ENCODE measurements at places on chromosomes 7 and 10.

GRCh38 chr10:129845111-129845753 lies 118.8 kb downstream of the EBF3 start:
- no peak for DNase-seq

GRCh38 chr10:95837783-95838182 lies 70.0 kb upstream of the CC2D2B start:
- DNase-seq: no peak

DNA sequence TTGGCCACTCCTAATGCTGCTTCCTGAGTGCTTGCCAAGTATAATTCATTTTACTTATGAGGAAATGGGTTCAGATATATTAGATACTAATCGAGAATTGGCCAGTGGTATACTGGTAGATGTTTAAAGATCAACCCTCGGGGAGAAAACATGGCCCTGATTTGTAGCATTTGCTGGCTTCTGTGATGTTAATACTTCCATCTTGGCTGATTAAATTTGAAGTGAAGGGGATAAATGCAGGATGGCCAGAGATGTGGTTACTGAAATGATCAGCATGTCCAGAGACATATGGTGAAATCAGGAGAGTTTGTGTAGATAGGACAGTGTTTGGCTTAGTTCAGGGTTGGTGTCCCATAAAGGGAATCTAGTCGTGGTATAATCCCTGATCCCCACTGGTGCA lies 11.2 kb downstream of the UBE2D4 start:
- no peak for DNase-seq

GRCh38 chr7:12929476-12930140 lies 242.2 kb downstream of the ARL4A start:
- no peak for DNase-seq

GRCh38 chr7:115087437-115087836 lies 165.5 kb downstream of the MDFIC start:
- no peak for DNase-seq

GRCh38 chr10:13268310-13268709 lies 31.6 kb downstream of the PHYH start:
- DNase-seq: no peak

- no peak for DNase-seq
Observed at GRCh38 chr7:329691-330281, 39.8 kb downstream of the FOXL3 start.

GRCh38 chr10:95648138-95648537 lies 8.4 kb downstream of the ALDH18A1 start:
- DNase-seq: no peak
